ENCODE measurements at places on chromosomes 7 and 10.

GRCh38 chr7:51259766-51260165, 56.8 kb downstream of the COBL start:
- no peak for DNase-seq

GRCh38 chr10:58264780-58265179, 2.9 kb downstream of the IPMK start:
- DNase-seq = no peak

- no peak for DNase-seq
Observed at GRCh38 chr10:11602358-11602757, 9.1 kb downstream of the USP6NL start.

GRCh38 chr10:49746626-49747302, 15.4 kb downstream of the OGDHL start:
- DNase-seq = no peak

DNA sequence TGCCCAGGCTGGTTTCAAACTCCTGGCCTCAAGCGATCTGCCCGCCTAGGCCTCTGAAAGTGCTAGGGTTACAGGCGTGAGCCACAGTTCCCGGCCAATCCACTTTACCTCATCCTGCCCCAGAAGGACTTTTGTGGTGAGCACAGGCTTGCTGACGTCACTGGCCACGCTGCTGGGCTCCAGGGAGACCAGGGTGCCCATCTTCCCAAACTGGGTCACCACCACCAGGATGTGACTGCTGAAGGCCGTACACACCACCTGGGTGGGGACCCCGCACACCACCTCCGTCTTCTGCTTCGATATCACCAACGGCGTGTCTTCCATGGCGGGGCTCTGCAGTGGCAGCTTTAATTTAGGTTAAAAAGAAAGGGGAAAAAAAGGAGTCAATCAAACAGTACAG, 816 bp downstream of the PSMG3 start:
- no peak for DNase-seq

DNA sequence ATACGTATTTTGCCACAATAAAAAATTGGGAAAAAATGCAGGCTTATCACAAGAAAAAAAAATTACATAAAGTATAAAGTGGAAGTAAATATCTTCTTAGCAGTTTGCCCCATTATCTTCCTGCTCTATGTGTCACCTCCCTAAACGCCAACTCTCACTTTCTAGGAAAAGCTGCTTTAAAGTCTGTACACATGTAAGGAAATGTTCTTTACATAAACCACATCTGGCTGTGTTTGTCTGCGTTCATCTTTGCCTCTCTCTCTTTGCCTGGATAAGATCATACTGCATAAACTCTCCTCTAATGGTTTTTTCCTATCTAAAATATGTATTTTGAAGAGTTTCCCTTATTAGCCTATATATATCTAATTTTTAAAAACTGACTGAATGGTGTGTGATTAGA, 23.0 kb upstream of the UMAD1 start:
- DNase-seq = no peak

- no peak for DNase-seq
Observed at GRCh38 chr7:2475678-2476015, 551 bp downstream of the GRIFIN start.

- peak; percentile 87 for DNase-seq
Observed at GRCh38 chr10:35259769-35260397, 76.4 kb upstream of the CCNY start.

DNA sequence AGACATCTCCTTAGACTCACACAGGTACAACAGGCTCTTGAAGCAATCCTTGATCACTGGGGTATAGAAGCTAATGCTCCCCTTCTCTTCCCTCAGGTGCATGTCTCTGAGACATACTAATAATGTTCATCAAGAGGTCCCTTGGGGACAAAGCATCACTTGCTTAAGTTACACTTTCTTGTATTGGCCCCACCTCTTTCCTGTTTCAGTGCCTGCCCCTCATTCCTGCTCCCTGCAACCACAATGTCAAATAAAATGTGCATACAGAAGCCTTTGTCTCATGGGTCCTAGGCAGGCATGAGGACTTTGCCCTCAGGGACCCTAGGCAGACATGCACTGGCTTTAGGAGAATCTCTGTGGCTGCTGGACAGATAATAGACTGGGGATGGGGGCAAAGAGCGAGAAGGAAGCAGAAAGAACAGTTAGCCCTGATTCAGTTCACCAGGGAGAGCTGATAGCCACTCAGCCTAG, 175.0 kb upstream of the NPY start:
- no peak for DNase-seq
